Cortex of kidney (tissue), 1 donor: ENCODE measurements at places on chromosomes 11 and 22.

- DNase-seq, result no peak
These were observed 5.2 kb downstream of the SCYL1 start for GRCh38 chr11:65530157-65530496.

GRCh38 chr11:44505581-44506054 is 59.8 kb upstream of the CD82 start:
- DNase-seq, result no peak

GRCh38 chr11:120805960-120806555 is 217.8 kb upstream of the TBCEL start:
- no peak for DNase-seq

DNA sequence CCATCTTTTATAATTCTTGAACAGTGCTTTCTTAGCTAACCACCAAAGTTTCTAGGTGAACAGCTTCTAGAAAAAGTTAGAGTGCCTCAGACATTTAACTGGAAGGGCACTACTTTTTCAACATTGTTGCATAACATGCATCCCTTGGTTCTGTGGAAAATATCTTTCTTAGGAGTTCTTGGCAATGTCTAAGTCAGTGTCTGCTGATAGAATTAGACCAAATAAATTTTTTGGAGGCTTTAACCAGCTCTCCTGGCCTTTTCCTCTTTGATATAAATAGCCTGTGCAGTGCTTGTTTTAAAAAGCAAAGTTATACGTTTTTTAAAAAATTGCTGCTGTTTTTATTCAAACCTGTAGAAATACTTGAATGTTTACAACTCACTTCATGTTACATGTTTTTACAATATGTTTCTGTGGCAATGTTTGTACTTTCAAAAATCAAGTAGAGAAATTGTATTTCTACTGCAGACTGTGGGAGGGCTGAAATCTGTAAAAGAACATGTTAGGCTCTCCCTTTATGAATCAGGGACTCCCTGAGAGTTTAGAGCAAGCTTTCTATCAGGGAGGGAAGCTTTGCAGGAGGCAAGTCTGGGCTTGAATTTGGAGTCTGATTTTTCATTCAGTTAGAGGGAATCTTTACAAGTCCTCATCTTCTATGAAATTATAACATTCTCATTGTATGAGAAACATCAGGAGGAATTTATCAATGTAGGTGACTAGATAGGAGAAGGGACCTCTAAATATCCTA is 16.3 kb upstream of the PANX1 start:
- DNase-seq, result no peak

- no peak for DNase-seq
These were observed 25.6 kb downstream of the FADS2 start for GRCh38 chr11:61853698-61854169.

GRCh38 chr11:19903620-19904069 is 191.0 kb downstream of the NAV2 start:
- DNase-seq, result no peak
